ENCODE measurements at places on chromosomes 5 and 9. TPM values are rescaled to one million over a fixed set of nuclear protein-coding genes. Genes with fewer than 3 reads are reported as not detected.

The JAKMIP2 gene
- 0.44 TPM for total RNA-seq

The WNT8A gene
- total RNA-seq = not detected

The DNAJC18 gene
- 3.8 TPM for total RNA-seq

- H3K27ac ChIP-seq = no peak overlapping the region
- H3K36me3 ChIP-seq = no peaks in the 10 kb centered on the region
- no peak overlapping the region for H3K4me3 ChIP-seq
- no peak for DNase-seq
- peaks cover 22% of the 10 kb centered on the region for H3K4me1 ChIP-seq
Measured at GRCh38 chr5:58761407-58761806, 178.5 kb downstream of the RAB3C start.

- no peaks in the 10 kb centered on the region for H3K27me3 ChIP-seq
- DNase-seq = no peak
- H3K36me3 ChIP-seq = no peaks in the 10 kb centered on the region
- no peaks in the 10 kb centered on the region for H3K4me1 ChIP-seq
- no peak overlapping the region for H3K27ac ChIP-seq
- no peak overlapping the region for H3K4me3 ChIP-seq
Measured at GRCh38 chr9:114844766-114845165, 38.9 kb upstream of the TNFSF15 start.

All from naive thymus-derived CD8-positive, alpha-beta T cell (primary cell).